ENCODE measurements at places on chromosomes 5 and 9.
A peak's percentile ranks its signal among the peaks of the same experiment; 100 is the strongest.

GRCh38 chr5:150358261-150359095, 981 bp downstream of the TCOF1 start:
- peak overlapping the region; percentile 72 for H3K27ac ChIP-seq
- H3K4me1 ChIP-seq: peaks cover 80% of the 10 kb centered on the region
- peak; percentile 70 for DNase-seq
- H3K36me3 ChIP-seq: peaks cover 15% of the 10 kb centered on the region

DNA sequence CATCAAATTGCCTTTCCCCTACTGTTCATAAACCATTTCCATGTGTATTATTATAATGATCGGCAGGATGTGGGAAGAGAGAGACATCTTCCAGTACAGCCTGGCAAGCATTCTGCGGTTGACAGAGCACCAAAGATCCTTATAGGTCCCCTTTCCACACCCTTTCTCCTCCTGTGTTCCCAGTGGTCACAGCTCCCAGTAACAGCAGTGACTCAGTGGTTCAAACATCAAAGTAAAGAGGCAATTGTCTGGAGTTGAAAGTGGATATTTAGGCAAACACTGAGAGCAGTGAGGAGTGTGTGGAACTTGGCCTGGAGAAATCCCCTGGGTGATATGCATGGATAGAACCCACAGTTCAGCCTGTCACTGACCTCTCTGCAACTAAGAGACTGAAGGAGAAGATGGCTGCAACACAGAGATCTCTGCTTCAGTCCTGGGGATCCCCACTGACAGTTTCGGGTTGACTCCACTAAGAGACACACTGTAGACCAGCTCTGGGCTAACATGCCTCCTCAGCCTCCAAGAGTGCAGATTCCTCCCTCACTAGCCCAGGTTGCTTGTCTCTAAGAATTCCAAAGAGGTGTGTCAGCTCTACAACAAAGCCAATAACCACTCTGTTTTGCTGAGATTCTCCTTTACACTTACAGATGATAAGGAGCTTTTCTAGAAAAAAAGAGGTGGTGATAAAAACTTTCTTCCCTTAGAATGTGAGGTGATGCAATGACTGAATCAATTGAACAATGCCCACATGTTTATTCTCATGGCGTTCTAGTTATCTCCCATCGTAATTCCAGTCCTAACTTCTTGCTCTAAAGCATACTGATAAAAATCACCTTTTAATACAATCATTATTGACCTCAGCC, 94.4 kb upstream of the IL6ST start:
- H3K27ac ChIP-seq: peak overlapping the region; percentile 56
- peak; percentile 65 for DNase-seq
- H3K4me1 ChIP-seq: peaks cover 52% of the 10 kb centered on the region
- no peaks in the 10 kb centered on the region for H3K27me3 ChIP-seq

DNA sequence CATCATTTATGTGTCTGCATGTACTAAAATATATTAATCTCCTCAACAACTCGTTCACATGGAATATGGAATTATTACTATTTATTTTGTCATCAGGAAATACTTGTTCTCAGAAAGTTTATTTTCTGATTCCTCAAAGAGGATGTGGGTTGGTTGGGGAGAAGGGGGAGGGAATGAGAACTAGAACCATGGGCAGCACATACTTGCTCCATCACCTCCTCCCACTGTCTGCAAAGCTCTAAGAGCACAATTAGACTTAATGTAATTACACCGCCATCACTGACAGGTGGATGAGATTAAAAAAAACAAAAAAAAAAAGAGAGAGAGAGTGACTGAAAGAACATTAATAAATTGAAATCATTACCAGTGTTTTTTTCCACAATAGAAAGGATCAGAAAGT, 98.2 kb downstream of the OXCT1 start:
- no peaks in the 10 kb centered on the region for H3K27me3 ChIP-seq
- no peaks in the 10 kb centered on the region for H3K36me3 ChIP-seq
- DNase-seq: no peak

DNA sequence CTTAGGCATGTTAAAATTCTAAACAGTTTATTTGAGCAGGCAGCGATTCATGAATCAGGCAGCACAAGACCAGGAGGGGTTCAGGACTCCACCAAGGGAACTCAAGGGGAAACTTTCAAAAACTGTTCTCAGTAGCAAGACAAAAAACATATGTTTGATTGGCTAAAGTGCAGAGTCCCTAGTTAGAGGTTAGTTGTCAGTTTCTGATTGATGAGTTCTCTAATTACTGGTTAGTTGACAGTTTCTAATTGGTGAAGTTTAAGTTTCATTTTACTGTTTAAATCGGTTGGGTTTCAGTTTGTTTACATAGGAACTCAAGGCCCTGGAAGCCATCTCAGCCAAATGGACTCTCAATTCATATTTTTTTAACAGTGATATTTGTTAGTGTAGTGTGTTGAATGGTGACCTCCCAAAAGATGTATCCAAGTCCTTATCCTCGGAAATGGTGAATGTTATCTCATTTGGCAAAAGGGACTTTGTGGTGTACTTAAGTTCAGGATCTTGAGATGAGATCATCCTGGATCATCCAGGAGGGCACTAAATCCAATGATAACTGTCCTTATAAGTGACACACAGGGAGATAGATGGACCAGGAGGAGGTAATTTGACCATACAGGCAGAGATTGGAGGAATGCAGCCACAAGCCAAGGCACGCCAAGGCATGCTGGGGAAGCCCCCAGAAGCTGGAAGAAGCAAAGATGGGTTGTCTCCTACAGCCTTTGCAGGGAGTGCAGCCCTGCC, 219.2 kb upstream of the RAI14 start:
- H3K27ac ChIP-seq: no peak overlapping the region
- no peaks in the 10 kb centered on the region for H3K36me3 ChIP-seq
- H3K4me1 ChIP-seq: no peaks in the 10 kb centered on the region
- H3K4me3 ChIP-seq: no peak overlapping the region

GRCh38 chr5:62132276-62132675, 173.7 kb upstream of the KIF2A start:
- no peaks in the 10 kb centered on the region for H3K36me3 ChIP-seq
- no peaks in the 10 kb centered on the region for H3K4me1 ChIP-seq
- H3K27me3 ChIP-seq: no peaks in the 10 kb centered on the region
- no peak for DNase-seq
- no peak overlapping the region for H3K27ac ChIP-seq

GRCh38 chr5:107919969-107920368, 249.2 kb upstream of the EFNA5 start:
- H3K36me3 ChIP-seq: no peaks in the 10 kb centered on the region
- H3K27me3 ChIP-seq: no peaks in the 10 kb centered on the region
- H3K4me1 ChIP-seq: no peaks in the 10 kb centered on the region
- DNase-seq: no peak
- no peak overlapping the region for H3K4me3 ChIP-seq
